ENCODE measurements at places on chromosomes 6 and 20.
A peak's percentile ranks its signal among the peaks of the same experiment; 100 is the strongest.

GRCh38 chr6:22448291-22448711 lies 121.1 kb upstream of the HDGFL1 start:
- DNase-seq = no peak

GRCh38 chr6:21190701-21191100 lies 402.9 kb upstream of the SOX4 start:
- DNase-seq = no peak

GRCh38 chr6:105978974-105979373 lies 107.2 kb upstream of the PRDM1 start:
- no peak for DNase-seq

DNA sequence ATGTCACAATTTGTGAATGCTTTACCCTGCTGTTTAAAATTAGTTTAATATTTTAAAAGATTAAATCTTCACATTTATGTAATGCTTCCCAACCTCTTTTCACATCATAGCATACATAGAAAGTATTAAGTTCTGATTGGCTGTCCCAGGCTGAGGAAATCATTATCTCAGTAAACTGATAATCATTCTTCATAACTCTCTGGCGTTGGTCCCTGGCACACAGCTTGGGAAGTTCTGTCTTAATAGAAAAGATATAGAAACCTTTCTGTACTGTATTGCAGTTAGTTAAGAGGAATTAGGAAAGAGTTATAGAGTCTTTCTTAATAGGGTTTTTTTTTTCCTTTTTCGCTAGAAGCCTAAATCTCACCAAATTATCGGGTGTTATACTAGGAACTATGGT lies 85.4 kb downstream of the CBFA2T2 start:
- DNase-seq = no peak

DNA sequence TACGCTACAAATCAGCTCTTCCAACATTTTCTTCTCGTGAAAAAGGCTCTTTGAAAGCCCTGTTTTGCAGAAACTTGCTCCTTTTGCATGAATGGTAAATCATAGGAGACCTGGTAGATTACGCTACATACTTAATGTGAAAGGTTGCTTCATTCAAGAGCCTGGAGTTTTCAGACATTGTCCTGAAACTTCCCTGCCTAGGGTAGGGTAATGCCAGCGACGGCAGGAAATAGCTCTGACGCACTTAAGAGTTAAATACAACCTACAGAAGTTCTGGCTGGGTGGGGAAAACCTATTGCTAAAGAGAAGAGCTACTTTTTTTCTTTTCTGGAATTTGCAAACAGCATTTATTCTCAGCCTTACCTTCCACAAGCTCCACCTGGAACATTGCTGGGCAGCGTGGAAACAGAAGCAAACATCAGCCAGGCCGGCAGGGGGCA lies 144.5 kb downstream of the LPA start:
- peak; percentile 16 for DNase-seq

DNA sequence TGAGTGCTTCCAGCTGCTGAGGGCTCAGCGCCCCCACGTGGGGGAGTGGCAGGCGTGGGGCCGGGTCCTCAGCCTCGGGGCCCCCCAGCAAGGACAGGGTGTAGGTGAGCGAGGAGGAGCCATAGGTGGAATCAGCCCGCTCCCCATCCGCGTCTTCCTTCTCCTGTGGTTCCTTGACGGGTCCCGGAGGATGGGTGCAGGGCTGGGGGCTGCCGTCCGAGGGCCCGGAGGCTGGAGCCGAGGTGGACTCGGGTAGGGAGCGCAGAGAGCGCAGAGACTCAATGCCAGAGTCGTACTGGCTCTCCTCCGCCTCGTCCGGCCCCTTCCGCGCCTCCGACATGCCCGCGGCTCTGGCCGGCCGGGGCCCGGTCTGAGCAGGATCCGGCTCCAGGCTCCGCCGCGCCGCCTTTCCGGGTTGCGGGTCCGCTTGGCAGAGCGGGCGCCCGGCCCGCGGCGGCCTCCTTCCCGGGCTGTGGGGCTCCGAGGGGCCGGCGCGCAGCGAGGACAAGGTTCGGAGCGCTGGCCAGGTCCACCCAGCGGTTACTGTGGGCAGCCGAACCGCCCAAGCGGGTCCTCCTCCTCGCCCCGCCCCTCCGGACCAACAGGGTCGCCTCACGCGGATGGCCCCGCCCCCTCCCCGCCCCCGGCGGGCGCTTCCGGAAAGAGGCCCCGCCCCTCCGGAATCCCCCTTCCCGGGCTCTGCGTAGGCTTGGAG lies at the start of gene NFKBIE:
Gene NFKBIE (minus strand): TSS at position 545 of the 715 bp plus-strand sequence. CDS start 205 bp downstream, at position 340.
- peak; percentile 86 for DNase-seq

DNA sequence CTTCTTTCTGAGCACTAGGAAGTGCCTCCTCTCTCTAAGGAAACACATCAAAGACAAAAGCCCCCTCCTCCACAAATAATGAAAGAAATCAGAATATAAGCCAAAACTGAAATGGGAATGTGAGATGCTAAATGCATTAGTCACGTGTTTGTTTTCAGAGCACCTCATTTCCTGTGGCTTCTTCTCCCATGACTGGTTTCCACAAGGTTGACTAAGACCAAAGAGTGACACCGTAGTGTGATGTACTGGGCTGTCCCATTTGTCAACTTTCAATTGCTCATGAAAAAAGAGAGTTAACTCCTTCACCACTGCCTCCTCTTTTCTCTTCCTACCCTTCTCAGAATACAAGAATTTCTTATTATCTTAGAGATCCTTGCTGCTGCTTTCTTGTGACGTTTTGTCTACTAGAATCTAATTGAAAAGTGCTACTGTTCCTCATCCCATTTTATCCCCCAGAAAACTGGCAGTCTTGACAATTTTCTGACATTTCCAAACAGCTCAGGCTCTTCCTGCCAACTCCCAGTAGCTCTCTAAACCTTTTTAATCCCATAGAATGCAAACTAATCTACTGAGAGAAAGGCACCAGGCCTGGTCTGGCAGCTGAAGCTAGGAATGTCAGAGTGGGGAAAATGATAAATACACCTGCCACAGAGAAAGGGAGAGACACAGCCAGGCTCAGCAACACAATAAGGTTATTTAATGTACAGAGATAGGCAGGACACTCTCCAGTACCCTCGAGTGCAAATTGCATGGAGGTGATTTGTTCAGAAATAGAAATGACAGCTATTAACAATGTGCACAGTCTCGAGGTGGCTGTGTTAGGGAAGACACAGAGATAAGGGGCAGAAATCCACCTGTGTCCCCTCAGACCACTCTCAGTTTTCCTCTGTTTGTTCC lies 671.7 kb upstream of the NRSN1 start:
- DNase-seq = no peak

DNA sequence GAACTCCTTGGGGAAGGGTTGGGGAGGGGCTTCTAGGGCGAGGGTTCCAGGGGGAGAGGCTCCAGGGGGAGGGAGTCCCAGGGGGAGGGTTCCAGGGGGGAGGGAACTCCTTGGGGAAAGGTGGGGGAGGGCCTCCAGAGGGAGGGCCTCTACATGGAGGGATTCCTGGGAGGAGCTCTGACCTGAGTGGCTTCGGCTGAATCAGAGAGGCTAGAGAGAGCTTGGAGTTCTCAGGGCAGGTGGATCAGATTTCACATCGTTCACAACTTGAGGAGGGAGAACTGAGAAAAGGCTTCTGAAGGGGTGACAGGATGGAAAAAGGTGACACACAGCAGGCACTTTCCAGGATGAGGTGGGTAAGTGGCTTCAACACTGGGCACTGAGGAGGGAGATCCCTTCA lies 49.1 kb downstream of the DAAM2 start:
- DNase-seq = no peak

DNA sequence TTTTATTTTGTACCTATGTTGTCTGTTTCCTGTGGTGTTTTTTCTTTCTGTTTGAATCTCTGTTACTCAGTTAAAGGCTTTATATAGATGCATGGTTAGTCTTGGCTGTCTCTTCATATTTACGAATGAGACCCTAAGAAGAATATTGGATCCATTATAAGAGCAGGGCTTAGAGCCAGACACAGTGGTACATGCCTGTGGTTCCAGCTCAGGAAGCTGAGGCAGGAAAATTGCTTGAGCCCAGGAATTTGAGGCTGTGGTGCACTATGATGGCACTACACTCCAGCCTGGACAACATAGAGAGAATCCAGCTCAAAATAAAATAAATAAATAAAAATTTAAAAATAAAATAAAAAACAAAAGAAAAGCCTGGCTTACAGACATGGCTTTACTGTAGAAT lies 211.1 kb downstream of the SOD2 start:
- DNase-seq = no peak

GRCh38 chr6:7895125-7895423 lies 15.5 kb downstream of the TXNDC5 start:
- DNase-seq = no peak

DNA sequence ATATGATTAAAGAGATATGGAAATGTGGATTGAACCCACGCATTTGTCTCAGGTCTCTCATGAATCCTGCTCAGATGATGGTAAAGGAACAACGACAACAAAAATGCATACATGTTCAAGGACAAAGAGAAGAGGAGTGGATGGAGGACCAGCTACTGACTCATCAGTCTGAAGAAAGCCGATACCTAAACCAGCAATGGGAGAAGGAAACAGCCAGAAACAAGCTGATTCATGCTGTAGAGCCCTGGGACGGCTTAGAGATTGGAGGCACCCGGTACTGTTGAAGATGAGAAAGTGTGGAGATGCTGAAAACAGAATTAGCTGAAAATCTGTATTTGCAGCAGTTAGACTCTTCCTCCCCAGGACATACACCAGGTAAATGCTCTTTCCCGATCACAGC lies 14.4 kb upstream of the RIPPLY2 start:
- no peak for DNase-seq

DNA sequence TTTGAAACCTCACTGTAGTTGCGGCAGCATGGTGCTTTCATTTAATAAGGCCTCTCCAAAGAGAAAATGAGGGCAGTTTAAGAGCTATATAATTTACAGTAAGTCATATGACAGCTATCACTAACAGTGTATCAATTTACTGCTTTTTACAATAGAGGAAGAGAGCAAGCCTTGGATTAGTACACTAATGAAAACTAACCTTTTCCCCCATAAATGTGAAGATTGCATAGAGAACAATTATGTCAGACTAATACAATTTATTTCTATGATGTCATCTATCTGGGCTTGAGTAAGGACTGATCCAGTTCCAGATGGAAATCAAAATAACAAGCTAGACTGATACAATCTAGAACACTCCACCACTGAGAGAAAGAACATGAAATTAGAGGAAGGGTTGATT lies 78.1 kb upstream of the FAM83B start:
- DNase-seq = no peak

GRCh38 chr6:112153926-112154607 lies 66.7 kb downstream of the FAM229B start:
- DNase-seq = peak; percentile 17

DNA sequence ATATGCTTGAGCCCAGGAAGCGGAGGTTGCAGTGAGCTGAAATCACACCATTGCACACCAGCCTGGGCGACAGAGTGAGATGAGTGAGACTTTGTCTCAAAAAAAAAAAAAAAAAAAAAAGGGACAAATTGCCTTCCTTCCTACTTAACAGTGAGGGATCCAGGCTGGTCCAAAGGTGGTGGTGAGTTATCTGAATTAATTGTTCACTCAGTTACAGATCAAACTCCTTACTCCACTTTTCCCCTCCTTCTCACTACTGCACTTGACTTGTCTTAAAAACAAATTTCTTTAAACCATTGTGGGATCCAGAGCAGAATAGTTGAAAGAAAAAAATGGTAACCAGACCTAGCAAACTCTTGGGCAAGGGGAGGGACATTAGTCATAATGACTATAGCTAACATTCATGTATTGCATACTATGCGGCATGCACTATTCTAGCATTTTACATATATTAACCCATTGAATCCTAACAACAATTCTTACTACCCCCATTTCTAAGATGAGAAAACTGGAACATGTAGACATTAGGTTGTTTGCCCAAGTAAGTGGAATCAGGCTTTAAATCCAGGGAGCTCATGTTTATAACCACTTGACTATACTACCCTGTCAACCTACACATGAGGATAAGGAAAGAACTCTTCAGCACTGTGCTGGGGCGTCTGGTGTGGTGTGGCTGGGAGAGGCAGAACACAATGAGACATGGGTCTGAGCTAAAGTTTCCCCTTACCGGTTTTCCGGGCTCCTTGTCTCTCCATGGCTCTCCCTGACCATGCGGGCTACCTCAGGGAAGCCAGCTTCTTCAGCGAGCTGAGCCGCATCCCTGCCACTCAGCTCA lies 1.5 kb downstream of the GPANK1 start:
- no peak for DNase-seq

DNA sequence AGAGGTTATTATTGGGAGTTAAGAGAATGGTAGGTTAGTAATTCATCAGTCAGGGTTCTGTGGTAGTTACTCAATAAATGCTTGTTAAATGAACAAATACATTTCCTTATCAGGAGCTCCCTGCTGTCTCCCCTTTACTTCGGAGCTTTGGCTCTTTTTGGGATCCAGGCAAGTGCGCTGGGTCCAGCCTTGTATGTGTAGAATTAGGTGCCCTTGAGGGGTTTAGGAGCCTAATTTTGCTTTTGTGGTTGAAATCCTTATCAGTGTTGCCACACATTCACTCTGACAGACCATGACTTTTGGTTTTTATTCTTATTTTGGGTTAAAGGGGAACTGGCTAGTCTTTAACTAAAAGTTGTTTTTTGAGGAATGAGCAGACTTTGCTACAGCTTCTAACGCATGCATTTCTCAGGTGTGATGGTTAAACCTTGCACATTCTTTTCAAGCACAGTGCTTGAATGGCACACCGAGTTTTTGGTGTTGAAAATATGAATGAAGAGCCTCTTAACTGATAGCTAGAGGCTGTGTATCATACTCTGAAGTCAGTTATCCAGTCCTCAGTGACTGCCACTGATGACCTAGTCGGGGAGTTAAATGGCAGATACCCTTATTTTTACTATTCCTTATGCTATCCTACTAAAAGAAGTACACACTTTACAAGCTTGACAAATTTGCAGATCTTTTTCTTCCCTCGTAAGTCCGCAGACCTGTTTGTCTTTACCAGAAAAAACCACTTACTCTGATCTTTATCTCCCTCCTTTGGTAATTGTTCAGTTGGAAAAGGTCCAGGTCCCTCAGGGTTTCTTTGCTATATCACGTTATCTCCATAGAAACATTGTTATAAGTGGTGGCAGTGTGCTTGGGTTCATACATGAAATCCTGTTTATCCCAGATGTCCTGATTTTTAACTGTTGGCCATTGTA lies 50.7 kb upstream of the PLCG1 start:
- no peak for DNase-seq

GRCh38 chr20:35788796-35789195 lies 17.0 kb downstream of the PHF20 start:
- DNase-seq = no peak

GRCh38 chr6:70164556-70164955 lies 138.3 kb downstream of the COL9A1 start:
- no peak for DNase-seq

GRCh38 chr6:87151781-87152525 lies 3.4 kb upstream of the ZNF292 start:
- DNase-seq = no peak

- no peak for DNase-seq
Observed at GRCh38 chr6:170182781-170183120, 108.1 kb downstream of the DLL1 start.

DNA sequence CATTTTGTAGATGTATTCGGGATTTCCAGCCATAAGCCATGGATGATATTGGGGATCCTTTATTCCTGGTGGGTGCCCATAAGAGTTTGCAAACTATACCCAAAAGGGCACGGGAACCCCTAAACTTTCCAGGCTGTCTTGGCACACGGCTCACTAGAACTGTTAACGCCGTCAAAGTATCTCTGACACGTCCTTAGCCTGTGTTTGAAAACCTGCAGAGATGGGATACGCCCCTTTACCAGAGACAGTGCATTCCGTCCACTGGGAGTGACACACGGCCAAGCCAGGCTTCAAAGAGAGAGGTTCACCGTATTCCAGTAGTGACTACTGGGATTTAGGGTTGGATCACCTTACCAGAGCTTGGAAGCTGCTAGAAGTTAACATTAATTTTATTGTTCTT lies 95.0 kb downstream of the THBS2 start:
- no peak for DNase-seq

GRCh38 chr20:15875446-15875845 lies 697.8 kb downstream of the KIF16B start:
- DNase-seq = no peak

Data from NCI-H226 (cell line).